ENCODE measurements at places on chromosomes 12 and 14. TPM values are rescaled to one million over a fixed set of nuclear protein-coding genes. Genes with fewer than 3 reads are reported as not detected.

Gene HOTAIR
- 0.67 TPM for total RNA-seq

GRCh38 chr14:78863143-78863542, 693.0 kb downstream of the NRXN3 start:
- DNase-seq, result peak; percentile 25

- no peak for DNase-seq
Measured at GRCh38 chr14:92383805-92384204, 60.8 kb downstream of the SLC24A4 start.

Gene TAS2R30
- total RNA-seq, result 6.7 TPM

DNA sequence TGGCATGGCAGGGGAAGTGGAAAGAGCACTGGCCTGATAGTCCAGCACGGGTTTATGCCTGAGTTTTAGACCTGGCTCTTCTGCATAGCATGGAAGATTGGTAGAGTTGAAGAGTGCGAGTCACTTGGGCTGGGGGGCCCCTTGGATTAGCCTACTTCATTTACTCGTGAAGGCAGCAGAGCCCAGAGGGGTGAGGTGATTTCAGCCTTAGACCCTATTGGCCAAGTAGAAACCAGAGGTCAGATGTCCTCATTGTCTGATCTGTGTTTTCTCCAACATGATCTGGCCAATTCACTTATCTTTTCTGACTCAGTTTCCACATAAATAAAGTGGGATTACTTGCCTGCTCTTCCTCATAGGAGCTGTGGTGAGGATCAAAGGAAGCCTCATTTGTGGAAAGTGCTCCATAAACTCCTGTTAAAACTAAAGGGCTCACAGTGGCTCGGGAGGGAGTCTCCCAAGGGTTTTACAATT, 1.9 kb downstream of the PLEKHG3 start:
- DNase-seq, result no peak

DNA sequence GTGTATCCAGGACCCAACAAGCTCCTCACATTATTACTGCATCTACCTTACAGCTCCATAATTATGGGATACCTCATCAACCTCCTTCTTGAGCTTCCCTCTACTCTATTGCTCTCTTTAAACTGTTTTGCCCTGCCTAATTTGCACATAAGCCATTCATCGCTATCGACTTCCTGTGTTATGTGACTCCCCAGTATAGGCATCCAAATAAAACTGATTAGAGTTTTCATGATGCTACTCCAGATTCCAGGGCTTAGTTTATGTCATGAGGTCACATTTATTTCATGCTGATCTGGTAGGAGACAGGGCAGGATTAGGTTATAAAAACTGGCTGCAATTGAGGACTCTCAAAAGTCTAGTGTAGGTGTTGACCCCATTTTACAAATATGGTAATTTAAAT, 569.9 kb upstream of the MGAT4C start:
- DNase-seq, result no peak
